ENCODE measurements at places on chromosomes 2 and 18. TPM values are rescaled to one million over a fixed set of nuclear protein-coding genes. Genes with fewer than 3 reads are reported as not detected.
A peak's percentile ranks its signal among the peaks of the same experiment; 100 is the strongest.

DNA sequence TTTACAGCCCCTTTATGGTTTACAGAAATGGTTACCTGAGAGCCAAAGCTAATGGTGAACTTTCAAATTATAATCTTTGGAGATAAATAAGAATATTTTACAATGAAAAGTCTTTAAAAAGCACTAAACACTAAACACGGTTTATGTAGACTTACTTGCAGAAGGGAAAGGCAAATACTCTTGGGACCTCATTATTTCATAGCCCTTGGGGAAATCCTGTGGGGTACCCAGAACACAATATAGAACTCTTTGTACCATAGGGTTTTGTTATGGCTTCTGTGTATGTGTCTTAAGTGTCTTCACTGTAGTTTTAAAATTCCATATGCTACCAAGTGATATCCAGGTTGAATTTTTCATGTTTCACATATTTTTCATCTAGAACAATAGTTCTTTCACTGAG is 90.6 kb downstream of the KCNH7 start:
- no peak overlapping the region for H3K27ac ChIP-seq
- no peaks in the 10 kb centered on the region for H3K27me3 ChIP-seq
- DNase-seq: no peak
- H3K4me1 ChIP-seq: no peaks in the 10 kb centered on the region
- no peak overlapping the region for H3K4me3 ChIP-seq

- no peak overlapping the region for H3K27ac ChIP-seq
- no peak overlapping the region for H3K4me3 ChIP-seq
- H3K27me3 ChIP-seq: peaks cover 2% of the 10 kb centered on the region
- H3K36me3 ChIP-seq: no peaks in the 10 kb centered on the region
- no peak for DNase-seq
Observed at GRCh38 chr2:103005393-103005792, 243.6 kb downstream of the TMEM182 start.

DNA sequence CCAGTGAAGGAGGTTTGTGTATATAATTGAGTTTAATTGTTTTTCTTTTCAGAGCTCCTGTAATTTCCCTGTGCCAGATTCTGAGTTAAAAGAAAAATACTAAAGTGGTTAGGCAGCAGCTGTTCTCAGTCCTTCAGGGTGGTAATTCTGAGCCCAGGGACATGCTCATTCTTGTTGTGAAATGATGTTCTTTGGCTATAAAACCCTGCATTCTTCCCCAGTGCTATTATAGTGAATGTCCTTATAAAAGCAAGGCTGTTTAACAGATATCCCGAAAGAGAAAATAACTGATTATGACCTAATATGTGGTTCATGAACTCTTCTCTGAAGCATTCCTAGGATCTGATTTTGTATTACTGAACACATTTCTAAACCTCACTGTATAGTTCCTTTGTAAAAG is 34.0 kb downstream of the ADAM23 start:
- no peaks in the 10 kb centered on the region for H3K27me3 ChIP-seq
- DNase-seq: no peak
- no peaks in the 10 kb centered on the region for H3K4me1 ChIP-seq
- H3K36me3 ChIP-seq: no peaks in the 10 kb centered on the region
- H3K27ac ChIP-seq: no peak overlapping the region

DNA sequence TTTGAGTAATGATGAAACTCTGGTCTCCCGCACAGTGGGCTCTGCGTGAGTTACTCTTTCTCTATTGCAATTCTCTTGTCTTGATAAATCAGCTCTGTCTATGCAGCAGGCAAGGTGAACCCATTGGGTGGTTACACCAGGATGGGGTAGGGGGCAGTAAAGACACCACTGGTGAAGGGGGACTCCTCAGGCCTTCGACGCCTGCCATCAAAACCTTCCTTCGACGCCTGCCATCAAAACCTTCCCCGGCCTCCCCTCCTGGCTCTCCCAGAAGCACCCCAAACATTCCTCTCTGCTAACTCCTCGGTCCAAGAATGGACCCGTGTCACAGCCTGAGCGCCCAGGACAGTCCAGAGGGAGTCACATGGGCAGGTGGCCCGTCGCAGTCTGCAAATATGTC is 4.8 kb upstream of the STARD7 start:
- peaks cover 14% of the 10 kb centered on the region for H3K4me1 ChIP-seq
- peaks cover 5% of the 10 kb centered on the region for H3K36me3 ChIP-seq
- no peak overlapping the region for H3K4me3 ChIP-seq
- no peaks in the 10 kb centered on the region for H3K27me3 ChIP-seq

GRCh38 chr2:219218732-219219701 is at the start of gene ABCB6:
Gene ABCB6, minus strand, starts transcription at chr2:219218958. Its CDS starts 285 bp downstream, at chr2:219218673.
- peaks cover 40% of the 10 kb centered on the region for H3K36me3 ChIP-seq
- H3K4me3 ChIP-seq: peak within 1 kb of the TSS; percentile 56
- peaks cover 25% of the 10 kb centered on the region for H3K4me1 ChIP-seq
- peak; percentile 79 for DNase-seq
- H3K27ac ChIP-seq: peak within 1 kb of the TSS; percentile 31

GRCh38 chr2:10579876-10580514 is 109.8 kb downstream of the NOL10 start:
- no peak for DNase-seq
- H3K27me3 ChIP-seq: no peaks in the 10 kb centered on the region
- H3K36me3 ChIP-seq: peaks cover 6% of the 10 kb centered on the region
- H3K4me3 ChIP-seq: no peak overlapping the region
- H3K27ac ChIP-seq: no peak overlapping the region
- H3K4me1 ChIP-seq: no peaks in the 10 kb centered on the region

- no peaks in the 10 kb centered on the region for H3K4me1 ChIP-seq
- no peak for DNase-seq
- no peak overlapping the region for H3K27ac ChIP-seq
- no peak overlapping the region for H3K4me3 ChIP-seq
- H3K27me3 ChIP-seq: no peaks in the 10 kb centered on the region
Observed at GRCh38 chr2:148981324-148981723, 57.2 kb upstream of the LYPD6B start.

- no peak overlapping the region for H3K27ac ChIP-seq
- no peak for DNase-seq
- peaks cover 43% of the 10 kb centered on the region for H3K27me3 ChIP-seq
- no peaks in the 10 kb centered on the region for H3K4me1 ChIP-seq
- no peak overlapping the region for H3K4me3 ChIP-seq
Observed at GRCh38 chr2:239460780-239461179, 60.0 kb upstream of the HDAC4 start.

DNA sequence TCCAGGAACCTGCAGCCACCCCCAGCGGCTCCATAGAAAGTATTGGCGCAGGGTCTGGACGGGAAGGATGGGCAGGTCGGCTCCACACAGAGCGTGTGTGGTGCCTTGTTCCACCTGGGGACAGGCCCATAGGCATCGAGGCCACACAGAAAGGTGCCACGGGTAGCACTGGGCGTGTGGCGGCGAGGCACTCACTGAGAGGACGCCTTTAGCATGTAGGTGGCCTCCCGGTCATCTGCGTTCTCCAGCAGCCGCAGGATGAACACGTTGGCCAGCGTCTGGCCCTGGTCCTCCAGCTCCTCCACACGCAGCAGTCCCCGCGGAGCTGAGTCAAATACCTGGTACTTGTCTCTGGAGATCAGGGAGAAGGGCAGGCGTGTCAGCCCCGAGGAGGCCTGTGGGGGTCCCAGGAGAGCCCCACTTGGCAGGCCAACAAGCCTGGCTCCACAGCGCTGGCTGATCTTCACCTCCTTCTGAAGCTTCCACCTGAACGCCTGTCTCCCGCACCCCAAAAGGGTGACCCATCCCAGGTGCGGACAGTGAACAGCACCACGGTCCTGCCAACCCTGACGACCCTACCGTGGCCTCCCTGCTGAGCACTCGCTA is 13.2 kb downstream of the SNORC start:
- no peak overlapping the region for H3K27ac ChIP-seq
- H3K36me3 ChIP-seq: no peaks in the 10 kb centered on the region
- no peaks in the 10 kb centered on the region for H3K27me3 ChIP-seq
- no peak overlapping the region for H3K4me3 ChIP-seq

GRCh38 chr2:24410976-24411375 is 50.6 kb upstream of the ITSN2 start:
- H3K4me3 ChIP-seq: no peak overlapping the region
- H3K4me1 ChIP-seq: no peaks in the 10 kb centered on the region
- peaks cover 4% of the 10 kb centered on the region for H3K27me3 ChIP-seq
- H3K36me3 ChIP-seq: no peaks in the 10 kb centered on the region

DNA sequence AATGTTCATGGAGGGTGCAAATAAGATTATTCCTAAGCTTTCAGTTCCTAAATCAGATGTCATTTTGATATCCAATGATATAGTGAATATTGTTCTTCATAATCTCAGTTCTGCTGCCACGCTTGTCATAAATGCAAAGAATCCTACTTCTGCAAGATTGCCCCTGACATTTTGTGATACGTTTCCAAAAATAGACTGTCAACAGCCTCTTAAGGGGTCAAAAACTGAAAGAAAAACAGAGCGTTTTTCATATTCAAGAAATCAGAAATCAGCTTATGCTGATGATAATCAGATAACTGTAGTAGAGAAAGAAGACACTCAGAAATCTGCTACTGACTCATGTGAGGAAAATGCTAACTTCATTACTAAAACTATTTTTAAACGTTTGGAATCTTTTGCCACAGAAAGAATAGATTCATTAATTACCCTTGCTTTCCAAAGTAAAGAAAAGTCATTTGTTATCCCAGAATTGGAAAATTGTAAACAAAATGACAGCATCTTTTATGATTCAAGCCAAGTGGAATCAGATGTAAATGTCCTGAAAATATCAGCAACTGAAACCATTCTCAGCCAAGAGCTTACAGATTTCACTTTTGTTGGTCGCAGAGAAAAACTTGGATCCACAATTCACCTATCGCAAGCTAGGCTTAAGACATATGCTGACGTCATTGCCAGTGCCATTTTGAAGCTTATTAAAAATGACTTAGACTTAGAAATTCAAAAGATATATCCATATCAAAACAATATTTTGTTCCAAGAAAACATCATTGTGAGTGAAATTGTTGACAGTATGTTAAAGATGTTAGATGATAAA is 55.1 kb downstream of the FSIP2 start:
- no peak for DNase-seq
- H3K27me3 ChIP-seq: no peaks in the 10 kb centered on the region
- no peaks in the 10 kb centered on the region for H3K36me3 ChIP-seq
- H3K4me1 ChIP-seq: no peaks in the 10 kb centered on the region
- no peak overlapping the region for H3K27ac ChIP-seq
- H3K4me3 ChIP-seq: no peak overlapping the region

DNA sequence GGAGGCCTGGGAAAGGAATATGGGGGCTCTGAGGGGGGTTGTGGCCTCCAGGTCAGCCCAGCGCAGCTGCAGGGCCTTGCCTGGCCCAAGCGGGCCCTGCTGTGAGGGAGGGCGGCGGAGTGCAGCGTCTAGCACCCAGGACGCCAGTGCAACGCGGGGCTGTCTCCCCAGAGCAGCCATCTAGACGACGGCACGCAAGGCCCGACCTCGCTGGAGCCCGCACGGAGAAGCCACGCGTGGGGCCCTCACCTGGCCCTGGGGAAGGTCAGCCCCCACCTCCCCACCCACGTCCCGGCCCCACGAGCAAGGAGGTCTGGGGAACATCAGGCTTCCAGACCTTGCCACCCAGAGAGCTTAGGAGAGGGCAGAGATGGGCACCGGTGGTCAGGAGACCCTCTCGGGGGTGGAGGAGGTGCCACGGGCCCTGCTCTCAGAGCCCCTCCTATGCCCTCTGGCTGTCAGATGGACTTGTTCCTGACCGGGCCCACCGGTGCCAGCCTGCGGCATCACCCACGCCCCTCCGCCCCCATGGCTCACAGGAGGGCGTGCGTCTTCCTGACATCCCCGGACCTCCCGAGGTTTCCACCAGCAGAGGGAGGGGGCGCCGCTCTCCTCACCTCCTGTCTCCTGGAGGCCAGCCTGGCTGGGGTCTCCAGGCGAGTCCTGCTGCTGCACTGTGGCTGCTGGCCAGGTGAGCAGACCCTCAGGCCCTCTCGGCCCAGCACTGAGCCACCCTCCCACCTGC is 17.0 kb downstream of the GPR35 start:
- no peak overlapping the region for H3K4me3 ChIP-seq
- no peak overlapping the region for H3K27ac ChIP-seq
- no peaks in the 10 kb centered on the region for H3K27me3 ChIP-seq
- H3K36me3 ChIP-seq: no peaks in the 10 kb centered on the region

DNA sequence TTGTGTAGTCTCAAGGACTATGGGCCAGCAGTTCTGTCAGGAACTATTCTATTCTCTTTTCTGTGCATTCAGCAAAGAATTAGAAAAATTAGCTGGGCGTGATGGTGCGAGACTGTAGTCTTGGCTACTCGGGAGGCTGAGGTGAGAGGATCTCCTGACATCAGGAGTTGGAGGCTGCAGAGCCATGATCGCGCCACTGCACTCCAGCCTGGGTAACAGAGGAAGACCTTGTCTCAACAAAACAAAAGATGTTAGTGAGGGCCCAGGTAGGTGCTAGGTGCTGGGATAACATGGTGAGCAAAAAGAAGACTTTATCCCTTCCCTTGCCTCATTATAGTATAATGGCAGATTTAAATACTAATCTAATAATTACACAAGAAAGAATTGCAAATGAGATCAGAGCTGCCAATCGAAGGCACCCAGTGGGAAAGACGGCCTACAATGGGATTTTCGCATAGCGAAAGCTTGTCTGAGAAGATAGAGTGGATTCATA is 447 bp upstream of the MRPL19 start:
- H3K27ac ChIP-seq: peak overlapping the region; percentile 64
- DNase-seq: no peak
- peak overlapping the region; percentile 91 for H3K4me3 ChIP-seq
- H3K27me3 ChIP-seq: no peaks in the 10 kb centered on the region
- H3K36me3 ChIP-seq: peaks cover 4% of the 10 kb centered on the region

GRCh38 chr18:44358402-44358801 is 322.3 kb upstream of the SETBP1 start:
- no peak overlapping the region for H3K27ac ChIP-seq
- H3K4me3 ChIP-seq: no peak overlapping the region
- no peak for DNase-seq
- no peaks in the 10 kb centered on the region for H3K27me3 ChIP-seq
- H3K36me3 ChIP-seq: no peaks in the 10 kb centered on the region

DNA sequence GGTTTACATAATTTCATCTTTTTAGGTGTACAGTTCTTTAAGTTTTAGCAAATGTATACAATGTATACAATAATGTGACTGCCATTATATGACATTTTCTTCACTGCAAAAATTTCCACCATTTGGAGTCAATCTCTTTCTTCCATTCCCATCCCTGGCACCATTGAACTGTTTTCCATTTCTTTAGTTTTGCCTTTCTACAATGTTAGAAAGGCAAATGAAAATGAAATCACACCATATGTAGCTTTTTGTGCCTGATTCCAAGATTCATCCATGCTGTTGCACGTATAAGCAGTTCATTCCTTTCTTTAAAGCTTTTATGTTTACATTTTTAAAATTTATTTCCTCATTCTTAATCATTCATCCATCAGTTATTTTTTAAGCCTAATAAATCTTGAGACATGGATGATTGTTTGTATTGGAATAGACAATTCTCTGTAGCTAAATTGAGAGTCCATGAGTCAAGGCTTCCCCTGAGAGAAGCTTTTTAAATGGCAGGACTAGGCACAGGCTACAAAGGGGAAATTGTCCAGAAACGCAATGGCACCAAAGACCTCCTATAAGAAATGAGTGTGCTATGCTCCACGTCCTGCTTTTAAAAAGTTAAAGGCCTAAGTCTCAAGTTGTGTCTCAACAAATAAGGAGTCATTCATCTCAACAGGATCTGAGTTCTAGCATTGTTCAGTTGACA is 8.7 kb upstream of the COL5A2 start:
- H3K4me3 ChIP-seq: no peak overlapping the region
- H3K36me3 ChIP-seq: no peaks in the 10 kb centered on the region
- H3K4me1 ChIP-seq: no peaks in the 10 kb centered on the region
- H3K27me3 ChIP-seq: no peaks in the 10 kb centered on the region

LRATD1 gene
- total RNA-seq: not detected

SPRED2 gene
- total RNA-seq: 0.99 TPM

ERICH2 gene
- not detected for total RNA-seq

ZNF512 gene
- 52.1 TPM for total RNA-seq

CIB4 gene
- not detected for total RNA-seq

THADA gene
- 39.0 TPM for total RNA-seq

FAM124B gene
- total RNA-seq: 0.20 TPM

EMILIN2 gene
- 10.7 TPM for total RNA-seq

KCNJ3 gene
- not detected for total RNA-seq

Measured in T-cell (primary cell).